ENCODE measurements at places on chromosomes 12 and 14.

DNA sequence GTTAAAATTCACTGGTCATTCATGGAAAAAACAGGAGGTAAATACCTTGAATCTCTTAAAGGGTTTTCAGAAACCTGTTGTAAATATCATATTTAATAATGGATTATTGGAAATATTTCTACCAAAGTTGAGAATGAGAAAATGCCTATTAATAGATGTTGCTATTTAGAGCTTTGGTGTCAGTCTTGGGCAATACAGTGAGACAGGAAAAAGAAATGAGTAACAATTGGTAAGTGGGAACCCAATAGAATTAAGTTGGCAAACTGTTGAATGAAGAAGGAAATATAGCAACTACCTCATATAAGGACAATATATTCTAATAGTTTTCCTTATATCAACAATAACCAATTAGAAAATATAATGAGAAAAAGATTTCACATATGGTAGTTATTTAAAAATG lies 78.0 kb downstream of the ATF7IP start:
- no peak for DNase-seq

DNA sequence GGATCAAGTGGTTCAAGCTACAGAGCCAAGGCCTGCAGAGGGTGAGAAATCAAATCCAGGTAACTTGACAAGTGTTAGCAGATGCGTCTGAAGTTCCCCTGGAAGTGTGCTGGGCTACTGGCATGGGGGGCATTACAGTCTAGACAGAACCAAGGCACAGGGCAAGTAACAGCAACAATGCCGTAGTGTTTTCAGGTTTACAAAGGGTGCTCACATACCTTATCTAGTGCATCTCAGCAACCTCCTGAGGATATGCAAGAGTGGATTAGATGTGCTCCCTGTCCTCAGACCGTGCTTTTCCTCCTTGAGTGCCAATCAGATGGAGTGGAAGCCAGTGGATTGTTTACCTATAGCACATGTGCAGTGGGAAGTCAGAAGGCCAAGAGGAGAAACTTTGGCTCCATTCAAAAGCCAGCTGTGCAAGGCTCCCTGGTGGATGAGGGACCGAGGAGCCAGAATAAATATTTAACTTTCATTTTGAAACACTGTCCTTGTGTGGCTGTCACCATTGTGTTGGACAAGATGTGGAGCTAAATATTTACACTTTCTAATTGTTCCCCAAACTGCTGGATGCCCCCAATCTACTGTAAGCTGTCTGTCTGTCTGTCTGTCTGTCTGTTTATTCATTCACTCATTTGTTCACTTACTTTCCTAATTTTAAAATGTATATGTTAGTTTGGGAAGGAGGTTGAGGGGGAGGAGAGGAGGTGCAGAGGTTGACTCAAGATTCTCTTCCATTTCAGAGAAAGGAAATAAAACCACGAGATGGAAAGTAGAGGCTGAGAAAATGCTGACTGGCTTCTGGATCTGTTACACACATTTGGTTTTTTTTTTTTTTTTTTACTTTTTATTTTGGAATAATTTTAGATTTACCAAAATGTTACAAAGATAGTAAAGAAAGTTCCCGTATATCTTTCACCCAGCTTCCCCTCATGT lies 184.0 kb upstream of the PARP11 start:
- DNase-seq, result no peak

DNA sequence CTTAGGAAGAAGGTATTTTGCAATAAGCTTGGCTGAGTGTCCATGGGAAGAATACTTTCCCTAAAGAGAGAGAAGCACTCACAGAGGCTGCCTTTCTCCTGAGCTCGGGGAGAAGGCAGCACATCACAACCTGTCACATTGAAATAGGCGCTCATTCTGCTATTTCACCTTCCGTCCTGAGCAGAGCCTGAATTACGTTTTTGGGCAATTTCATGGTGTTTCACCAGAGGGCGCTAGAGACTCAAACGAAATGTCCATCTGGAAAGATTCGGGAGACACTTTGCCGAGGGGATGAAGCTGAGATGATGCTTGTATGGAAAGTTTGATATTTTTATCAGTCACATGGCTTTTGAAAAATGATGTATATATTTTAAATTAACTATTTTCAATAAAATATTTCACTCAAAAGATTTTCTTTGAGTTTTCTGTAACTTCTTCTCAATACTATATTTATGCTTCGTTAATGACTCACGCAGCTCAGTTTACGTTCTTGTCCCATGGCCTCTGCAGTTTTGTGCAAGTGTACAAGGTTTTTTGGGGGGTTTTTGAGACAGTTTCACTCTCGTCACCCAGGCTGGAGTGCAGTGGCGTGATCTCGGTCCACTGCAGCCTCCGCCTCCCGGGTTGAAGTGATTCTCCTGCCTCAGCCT lies 17.4 kb upstream of the B4GALNT3 start:
- DNase-seq, result peak; percentile 39

DNA sequence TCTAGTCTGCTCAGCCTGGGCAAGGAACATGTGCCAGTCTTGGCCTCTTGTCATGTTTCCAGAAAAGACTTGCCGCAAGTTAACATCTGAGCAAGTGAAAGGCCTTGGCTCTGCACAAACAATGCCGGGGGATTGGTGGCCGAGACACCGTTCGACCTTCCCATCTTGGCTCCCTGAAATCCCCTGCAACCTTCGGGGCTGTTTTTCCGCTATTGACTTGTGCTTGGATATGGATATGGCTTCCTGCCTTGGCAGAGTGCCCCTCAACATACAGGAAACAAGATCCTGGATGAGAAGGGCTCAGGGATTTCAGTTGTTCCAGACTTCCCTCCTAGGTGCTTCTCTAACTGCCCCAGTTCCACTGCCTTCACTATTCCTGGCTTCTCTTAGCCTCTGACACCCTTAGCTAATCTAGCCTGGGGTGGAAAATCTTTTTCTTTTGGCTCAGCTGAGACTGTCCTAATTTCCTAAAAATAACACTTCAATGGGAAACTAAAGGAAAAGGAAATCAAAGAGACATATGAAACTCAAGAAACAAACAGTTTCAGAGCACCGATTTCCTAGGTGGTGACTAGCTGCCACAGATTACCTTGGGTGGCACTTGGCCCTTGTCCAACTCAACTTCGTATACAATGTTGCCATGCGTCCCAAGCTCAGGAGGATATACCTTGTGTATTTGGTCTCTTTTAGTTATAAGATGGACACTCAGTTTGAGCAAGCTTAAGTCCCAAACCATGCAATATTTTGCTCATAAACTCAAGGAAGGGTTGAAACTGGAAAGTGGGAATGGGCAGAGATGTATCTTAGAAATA lies 33.9 kb downstream of the RDH12 start:
- DNase-seq, result no peak

DNA sequence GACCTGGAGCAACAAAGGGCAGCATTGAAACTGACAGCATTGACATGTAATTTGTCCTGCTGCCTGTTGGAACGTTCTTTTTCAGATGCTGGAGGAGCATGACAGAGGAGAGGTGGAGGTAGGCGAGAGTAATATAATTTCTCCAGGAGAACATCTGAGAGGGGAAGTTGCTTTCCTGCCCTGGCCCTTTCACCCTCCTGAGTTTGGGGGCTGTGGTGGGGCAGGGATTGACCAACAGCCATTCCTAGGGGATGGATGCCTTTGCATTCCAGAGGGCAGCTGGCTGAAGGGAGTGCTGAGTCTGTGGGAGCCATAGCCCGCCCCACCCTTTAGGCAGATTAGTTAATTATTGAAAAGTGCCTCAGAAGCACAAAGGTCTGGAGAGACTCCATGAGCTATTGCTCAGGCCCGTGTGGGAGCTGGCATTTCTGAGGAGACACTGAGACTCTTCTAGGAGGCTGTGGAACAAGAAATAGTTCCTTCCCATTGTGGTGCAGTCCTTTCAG lies 73.5 kb downstream of the ARF6 start:
- no peak for DNase-seq

DNA sequence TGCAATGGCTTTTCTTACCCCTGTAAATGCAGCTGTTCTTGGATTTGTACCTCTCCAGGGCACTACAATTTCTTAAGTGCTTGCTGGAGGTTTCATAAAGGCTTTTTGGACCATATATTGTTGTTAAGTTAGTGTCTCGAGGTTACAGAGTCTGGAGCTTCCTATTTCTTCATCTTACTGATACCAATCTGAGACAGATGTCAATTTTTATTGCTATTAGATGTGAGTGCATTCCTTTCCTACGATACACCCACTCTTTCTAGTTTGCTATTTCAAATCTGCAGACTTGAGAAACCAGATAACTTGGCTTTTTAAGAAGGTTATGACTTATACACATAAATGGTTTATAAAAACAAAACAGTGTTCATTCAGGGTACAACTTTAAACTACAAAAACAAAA lies 2.1 kb downstream of the NOXRED1 start:
- no peak for DNase-seq

DNA sequence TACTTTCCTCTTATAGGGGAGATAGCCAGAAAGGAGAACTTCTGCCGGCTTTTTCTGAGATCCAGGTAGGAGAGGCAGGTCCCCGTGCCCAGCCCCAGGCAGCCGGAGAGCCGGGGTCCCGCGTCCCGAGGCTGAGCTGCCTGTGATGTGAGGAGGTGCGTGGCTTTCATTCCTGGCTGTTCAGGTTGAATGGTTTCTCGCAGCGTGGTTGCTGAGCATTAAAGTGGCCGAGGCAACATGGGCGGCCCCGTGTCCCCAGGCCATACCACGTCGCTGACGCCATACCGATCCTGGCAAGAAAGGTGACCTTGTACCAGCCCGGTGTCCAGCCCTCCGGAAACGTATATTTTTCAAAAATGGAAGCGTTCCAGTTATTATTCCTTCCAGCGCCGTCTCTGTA lies 116.7 kb upstream of the MYL2 start:
- DNase-seq, result no peak

DNA sequence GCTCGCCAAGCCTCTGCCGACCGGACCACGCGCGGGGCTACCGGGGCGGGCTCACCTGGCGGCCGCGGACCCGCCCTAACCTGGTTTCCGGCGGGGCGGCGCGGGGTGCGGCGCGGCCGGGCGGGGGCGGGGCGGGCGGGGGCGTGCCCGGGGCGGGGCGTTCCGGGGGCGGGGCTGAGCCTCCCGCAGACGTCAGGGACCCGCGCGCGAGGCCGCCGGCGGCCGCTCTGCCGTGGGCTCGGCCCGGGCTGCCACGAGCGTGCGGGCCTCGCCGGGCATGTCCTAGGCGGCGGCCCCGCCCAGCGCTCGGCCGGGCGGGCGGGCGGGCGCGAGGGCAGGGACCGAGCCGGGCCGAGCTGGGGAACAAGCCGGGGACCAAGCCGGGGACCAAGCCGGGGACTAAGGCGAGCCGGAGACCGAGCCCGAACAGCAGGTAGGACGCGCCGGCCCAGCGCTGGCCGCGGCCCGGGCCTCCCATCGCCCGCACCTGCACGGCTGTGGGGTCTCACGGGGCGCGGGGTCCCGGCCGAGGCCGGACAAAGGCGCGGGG lies at the start of gene CEP170B:
TSS of gene CEP170B (plus strand) at position 188 of the 550 bp plus-strand sequence. CDS start 3,183 bp downstream, outside the sequence.
- peak; percentile 93 for DNase-seq

GRCh38 chr12:11067514-11067913 lies 5.4 kb upstream of the TAS2R46 start:
- DNase-seq, result no peak

- DNase-seq, result no peak
Observed at GRCh38 chr14:49957089-49957852, 64.4 kb downstream of the ARF6 start.

- DNase-seq, result peak; percentile 87
Observed at GRCh38 chr12:52005903-52006703, 643 bp upstream of the TAMALIN start.

DNA sequence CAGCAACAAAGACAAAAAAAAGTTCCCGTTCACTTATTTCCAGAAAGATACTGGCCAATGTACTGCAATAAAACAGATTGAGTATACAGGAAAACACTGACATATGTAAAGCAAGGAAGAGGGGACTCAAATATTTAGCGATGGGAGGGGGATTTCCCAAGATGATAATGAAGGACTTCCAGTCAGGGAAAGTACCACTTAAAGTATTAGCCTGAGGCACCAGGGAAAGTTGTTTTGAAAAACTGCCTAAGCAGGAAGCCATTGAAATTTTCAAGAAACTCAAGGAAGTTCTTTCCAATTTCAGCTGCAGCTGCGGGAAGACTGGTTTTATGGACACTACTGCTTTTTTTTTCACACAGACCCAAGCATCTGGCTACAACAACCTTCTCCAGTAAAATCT lies 1007.4 kb upstream of the NOVA1 start:
- DNase-seq, result no peak

DNA sequence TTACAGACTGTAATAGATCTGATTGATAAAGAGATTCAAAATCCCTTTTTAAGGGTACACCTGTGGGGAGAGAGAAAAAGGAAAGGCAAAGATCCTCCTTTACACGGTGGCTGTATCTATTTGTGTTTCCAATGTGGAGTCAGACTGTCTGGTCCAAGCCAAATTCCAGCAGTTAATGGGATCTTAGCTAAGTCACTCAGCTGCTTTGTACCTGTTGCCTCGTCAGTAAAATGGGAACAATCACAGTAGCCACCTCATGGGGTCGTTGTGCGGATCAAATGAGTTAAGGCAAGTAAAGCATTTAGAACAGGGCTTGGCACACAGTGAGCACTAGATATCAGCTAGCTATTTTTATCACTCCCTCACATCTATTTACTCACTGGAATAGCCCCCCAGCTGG lies 46.9 kb downstream of the EFCAB11 start:
- DNase-seq, result no peak

GRCh38 chr12:42807766-42808165 lies 218.2 kb upstream of the PRICKLE1 start:
- DNase-seq, result no peak

- no peak for DNase-seq
Observed at GRCh38 chr14:22980672-22981089, 1.7 kb downstream of the AJUBA start.

GRCh38 chr14:50924843-50925242 lies 19.4 kb downstream of the PYGL start:
- no peak for DNase-seq

DNA sequence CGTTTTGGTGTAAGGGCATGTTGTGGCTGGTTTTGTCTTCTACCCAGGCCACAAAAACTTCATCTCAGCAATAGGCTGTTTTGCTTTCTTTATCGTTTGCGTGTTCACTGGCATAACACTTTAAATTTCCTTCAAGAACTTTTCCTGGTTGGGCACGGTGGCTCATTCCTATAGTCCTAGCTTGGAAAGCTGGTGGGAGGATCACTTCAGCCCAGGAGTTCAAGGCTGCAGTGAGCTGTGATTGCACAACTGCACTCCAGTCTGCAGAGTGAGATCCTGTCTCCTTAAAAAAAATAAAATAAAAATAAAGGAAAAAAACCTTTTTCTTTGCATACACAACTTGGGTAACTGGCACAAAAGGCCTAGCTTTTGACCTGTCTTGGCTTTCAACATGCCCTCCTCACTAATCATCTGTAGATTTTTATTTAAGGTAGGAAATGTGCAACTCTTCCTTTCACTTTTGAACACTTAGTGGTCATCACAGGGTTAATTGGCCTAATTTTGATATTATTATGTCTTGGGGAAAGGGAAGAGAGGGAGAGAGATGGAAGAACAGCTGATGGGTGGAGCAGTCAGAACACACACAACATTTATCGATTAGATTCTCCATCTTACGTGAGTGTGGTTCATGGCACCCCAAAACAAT lies 78.9 kb upstream of the PSMA6 start:
- no peak for DNase-seq

DNA sequence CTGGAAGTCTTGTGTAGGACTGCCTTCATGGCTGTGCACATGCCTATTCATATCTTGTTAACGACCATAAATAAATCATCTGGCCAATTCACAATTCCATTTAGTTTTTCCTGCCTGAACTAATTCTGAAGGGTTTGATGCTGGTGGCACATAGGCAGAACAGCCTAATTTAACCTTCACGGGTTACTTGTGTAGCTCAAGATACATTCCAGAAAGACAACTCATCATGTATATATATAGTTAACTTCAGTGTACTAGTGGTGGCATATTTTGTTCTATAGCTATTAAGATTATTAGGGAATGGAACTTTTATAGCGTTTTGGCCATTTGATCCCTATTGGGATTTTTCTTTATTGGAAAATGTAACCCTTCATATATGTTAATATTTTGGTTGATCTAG lies 31.4 kb downstream of the CFAP54 start:
- no peak for DNase-seq

Measured in GM20000 (cell line).